ENCODE measurements at places on chromosomes 11 and 22.

DNA sequence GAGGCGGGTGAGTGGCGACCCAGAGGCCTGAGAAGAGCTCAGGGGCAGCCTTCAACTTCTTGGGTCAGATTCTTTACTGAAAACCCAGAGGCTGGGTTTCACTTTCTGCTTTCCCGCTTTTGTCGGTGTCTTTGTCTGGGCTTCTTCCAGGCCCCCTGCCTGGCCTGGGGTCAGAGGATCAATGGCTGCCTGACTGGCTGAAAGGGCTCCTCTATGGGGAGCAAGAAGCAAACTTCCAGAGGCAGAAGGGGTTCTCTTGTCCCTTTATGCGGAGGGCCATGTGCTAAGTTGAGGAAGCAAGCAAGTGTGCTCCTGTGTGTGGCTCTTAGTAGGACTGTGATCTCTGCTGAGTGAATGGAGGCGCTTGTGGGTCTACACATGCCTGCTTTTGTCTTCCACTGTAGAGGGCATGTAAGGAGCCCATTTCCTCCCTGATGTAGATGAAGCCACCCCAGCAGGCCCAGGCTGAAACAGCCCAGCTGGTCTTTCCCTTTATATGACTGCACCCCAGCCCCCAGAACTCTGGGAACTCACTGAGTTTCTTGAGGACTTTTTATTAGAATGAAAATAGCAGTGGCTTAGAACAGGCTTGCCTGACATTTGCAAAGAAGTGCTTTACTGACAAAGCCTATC, 1.0 kb upstream of the PKNOX2 start:
- no peak for DNase-seq

GRCh38 chr11:113124006-113124405, 162.8 kb downstream of the NCAM1 start:
- DNase-seq = no peak

DNA sequence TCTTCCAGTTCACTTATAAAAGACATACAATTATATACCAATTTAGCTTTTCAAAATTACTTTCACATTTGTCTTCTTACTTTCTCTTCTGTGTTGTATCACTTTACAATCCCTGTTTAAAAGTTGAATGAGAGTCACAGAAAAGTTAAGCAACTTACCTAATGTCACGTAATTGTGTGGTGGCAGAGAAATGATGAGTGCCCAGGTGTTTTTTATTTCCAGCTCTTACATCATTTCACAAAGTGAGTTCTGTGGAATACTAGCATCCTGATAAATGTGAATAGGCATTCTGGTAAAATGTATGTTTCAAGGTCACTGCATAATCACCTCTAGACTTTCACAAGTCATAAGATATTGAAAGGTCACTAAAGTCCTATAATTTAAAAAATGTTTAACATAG, 133.0 kb upstream of the FIBIN start:
- no peak for DNase-seq

DNA sequence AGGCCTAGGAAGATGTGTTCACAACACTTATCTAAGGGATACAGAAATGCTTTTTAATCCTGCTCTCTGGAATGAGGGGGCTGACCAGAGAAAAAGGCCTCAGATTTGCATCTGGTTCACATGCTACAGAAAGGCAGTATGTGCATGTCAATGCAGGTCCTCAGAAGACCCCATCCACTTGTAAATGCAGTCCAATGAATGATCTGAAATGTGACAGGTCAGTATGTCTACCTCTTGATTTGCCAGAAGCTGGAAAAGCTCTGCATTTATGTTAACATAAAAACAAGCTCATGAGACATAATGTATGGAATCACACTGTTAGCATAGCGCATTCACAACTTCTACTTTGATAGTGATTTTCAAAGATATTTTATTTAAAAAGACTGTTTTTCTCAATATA, 367.4 kb upstream of the CHORDC1 start:
- DNase-seq = no peak

DNA sequence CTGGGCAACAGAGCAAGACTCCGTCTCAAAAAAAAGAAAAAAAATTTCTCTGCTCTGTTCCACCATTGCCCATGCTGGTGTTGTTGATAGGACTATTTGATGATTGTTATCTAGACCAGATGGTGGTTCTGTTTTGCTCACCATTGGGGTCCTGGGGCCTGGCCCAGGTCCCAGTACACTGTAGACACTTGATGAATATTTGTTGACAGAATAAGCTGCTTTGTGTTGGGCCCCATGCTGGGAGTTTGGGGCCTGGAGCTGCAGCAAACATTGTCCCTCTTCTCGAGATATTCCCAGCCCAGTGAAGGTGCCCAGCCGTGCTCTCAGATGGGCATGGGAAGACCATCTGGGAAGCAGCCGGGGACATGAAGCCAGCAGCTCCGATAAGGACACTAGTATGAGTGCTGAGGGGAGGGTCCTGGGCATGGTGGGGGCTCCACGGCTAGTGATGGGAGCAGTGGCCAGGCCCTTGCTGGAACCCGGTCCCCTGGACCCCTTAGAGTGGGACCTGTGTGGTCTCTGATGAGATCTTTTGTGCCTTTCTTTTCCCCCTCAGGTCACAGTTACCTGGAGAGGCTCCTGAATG, 13.6 kb downstream of the INCENP start:
- DNase-seq = no peak

DNA sequence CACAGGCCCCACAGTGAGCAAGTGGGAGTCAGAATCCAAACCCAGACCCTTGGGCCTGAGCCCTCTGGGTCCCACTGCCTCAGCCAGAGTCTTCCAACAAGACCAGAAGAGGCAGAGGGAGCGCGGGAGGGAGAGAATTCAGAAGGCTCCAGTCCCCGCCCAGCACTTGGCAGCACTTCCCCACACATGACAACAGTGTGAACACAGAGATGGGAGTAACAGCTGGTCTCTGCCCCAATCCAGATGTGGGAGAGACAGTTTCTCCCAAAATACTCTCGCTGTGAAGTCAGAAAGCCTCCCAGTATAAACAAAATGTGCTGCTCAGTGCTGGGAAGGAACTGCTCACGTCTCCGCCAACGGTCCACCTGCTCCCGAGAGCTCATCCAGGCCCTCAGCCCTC, 219.9 kb downstream of the MN1 start:
- DNase-seq = no peak

GRCh38 chr11:35362521-35362980, 56.8 kb downstream of the SLC1A2 start:
- no peak for DNase-seq

GRCh38 chr22:45878901-45879551, 97.9 kb downstream of the WNT7B start:
- DNase-seq = peak; percentile 47

GRCh38 chr11:122879785-122880184, 2.8 kb upstream of the JHY start:
- DNase-seq = no peak

GRCh38 chr11:125401746-125402145, 94.3 kb downstream of the FEZ1 start:
- DNase-seq = no peak

DNA sequence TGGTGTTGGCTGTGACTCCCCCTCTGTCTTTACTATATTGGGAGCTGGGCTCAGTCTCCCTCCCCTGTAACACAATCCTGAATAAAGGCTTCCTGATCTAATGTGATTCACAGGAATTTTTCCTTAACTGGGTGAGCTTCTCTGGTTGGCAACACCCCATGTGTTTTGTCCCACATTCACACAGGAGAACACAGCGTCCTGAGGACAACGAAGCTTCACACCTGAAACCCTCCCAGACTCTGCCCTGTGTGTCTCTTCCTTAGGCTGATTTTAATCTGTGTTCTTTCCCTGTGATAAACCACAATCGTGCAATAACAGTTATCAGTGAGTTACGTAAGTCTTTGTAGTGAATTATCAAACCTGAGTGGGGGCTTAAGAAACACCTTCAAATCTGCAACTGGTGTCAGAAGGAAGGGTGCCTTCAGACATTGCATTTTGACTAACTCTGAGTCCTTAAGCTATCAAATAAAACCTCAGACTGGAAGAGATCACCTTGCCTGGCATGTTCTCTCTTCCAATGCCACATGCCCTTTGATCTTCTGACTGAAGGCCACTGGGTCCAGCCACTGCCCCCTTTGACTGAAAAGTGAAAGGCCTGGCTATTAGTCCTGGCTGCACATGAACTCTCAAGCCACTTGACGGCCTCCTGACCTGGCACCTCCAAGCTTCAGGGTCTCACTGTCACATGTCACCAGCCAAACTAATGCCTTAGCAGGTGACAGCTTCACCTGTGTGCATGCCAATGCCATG, 17.3 kb downstream of the APOL3 start:
- DNase-seq = no peak

- DNase-seq = no peak
Observed at GRCh38 chr22:19244600-19245352, 46.7 kb downstream of the CLTCL1 start.

- no peak for DNase-seq
Observed at GRCh38 chr11:68335683-68336082, 23.3 kb downstream of the LRP5 start.
